Neural cell (in vitro differentiated cells): ENCODE measurements at places on chromosomes 3 and 15. TPM values are rescaled to one million over a fixed set of nuclear protein-coding genes. Genes with fewer than 3 reads are reported as not detected.

Gene AQP9
- not detected in 2 replicates for polyA plus RNA-seq

Gene CD80
- not detected in 2 replicates for polyA plus RNA-seq

Gene SPINT1
- polyA plus RNA-seq = 0.18 and 0.68 TPM in 2 replicates

Gene ACP3
- not detected in 2 replicates for polyA plus RNA-seq

Gene DLEC1
- polyA plus RNA-seq = 0.25 and 0.44 TPM in 2 replicates

Gene GP5
- polyA plus RNA-seq = 0.14 and 0.16 TPM in 2 replicates

Gene LRTM1
- polyA plus RNA-seq = not detected in 2 replicates

Gene RABL3
- 14.7 and 19.0 TPM in 2 replicates for polyA plus RNA-seq

Gene PRR23E
- polyA plus RNA-seq = not detected in 2 replicates

Gene FOXL2
- polyA plus RNA-seq = not detected in 2 replicates

Gene RTP1
- 2.0 and 2.3 TPM in 2 replicates for polyA plus RNA-seq

Gene LRRC34
- polyA plus RNA-seq = 1.1 TPM in 1 of 2 replicates, not detected in the other

Gene SPATA12
- polyA plus RNA-seq = not detected in 2 replicates
